ENCODE measurements at places on chromosomes 2 and 18.

DNA sequence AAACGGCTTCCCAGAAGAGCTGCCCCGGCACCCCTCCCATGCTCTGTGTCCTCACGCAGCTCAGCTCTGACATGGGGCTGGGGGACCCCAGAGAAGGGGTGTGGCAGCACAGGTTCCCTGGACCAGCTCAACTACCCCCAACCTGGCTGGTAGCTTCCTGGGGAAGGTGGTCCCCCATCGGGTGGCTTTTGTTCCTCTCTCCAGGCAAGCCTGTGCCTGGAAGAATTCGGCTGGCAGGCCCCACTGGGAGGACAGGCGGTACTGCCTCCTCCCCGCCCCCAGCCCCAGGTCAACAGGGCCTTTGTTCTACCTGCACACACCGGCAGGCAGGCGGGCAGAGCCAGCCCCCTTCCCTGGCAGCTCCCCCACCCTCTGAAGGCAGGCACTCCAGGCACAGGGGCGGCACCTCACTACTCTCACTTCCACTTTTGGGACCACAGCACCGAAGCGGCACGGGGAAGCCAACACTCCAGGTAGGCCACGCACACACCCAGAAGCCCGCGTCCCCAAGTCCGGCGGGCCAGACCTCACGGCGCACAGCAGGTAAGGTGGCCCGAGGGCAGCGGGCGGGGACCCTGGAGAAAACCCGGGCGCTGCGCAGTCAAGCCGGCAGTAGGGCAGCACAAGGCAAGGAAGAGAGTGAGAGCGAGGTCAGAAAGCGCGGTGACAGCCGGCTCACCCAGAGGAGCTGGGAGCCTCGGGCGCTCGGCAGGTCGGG is 1.3 kb downstream of the HS6ST1 start:
- DNase-seq, result no peak

DNA sequence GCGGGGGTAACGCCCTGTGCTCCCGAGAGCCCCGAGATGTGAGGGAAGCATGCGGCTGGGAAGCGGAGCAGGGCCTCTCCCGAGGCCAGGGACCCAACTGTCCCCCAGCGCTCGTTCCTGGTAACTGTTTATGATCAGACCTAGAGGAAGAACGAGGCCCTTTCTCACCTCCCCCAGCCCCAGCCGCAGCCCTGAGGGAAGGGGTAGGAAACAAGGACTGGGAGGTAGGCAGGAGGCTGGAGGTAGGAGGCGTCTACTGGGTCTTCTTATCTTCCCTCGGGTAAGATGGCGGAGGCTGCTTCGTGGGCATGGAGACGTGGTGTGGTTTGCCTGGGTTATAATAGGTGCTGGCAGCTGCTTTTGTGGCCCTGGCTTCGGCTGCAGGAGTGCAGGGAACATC is 335.8 kb downstream of the ZNF521 start:
- DNase-seq, result no peak

- DNase-seq, result no peak
Measured at GRCh38 chr18:7325126-7325430, 94.2 kb downstream of the LRRC30 start.

DNA sequence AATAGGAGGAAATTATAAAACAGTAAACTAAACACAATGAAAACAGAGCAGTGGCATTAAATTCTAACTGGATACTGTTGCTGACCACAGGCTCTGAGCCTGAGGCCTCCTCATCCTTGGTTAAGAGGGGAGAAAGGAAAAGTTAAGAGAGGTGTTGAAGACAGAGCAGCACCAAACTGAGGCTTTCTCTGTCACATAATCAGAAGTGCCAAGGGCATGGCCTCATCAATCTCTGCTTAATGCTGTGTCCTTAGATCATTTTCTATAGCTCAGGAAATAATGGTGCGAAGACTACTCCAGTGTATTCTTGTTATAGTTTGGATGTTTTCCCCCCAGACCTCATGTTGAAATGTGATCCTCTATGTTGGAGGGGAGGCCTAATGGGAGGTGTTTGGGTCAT is 160.9 kb upstream of the SLC1A4 start:
- no peak for DNase-seq

GRCh38 chr2:238947920-238948710 is 100.2 kb downstream of the TWIST2 start:
- DNase-seq, result peak; percentile 79

DNA sequence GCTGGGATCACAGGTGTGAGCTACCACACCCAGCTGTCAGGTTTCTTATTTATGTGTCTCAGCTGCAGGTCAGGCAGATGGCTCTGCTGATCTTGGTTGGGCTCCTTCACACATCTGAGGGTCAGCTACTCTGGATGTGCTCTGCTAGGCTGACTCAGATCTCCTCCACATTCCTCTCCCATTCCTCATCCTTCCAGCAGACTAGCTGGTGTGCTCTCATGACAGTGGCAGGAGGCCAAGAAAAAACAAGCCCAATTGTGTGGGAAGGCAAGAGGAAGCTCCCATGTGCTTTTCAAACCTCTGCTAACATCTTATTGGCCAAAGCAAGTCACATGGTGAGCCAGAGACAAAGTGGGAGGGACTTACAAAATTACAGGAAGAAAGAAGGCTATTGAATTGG is 11.7 kb upstream of the MSH6 start:
- peak; percentile 64 for DNase-seq

- DNase-seq, result no peak
Measured at GRCh38 chr2:123853161-123853560, 171.9 kb upstream of the CNTNAP5 start.

DNA sequence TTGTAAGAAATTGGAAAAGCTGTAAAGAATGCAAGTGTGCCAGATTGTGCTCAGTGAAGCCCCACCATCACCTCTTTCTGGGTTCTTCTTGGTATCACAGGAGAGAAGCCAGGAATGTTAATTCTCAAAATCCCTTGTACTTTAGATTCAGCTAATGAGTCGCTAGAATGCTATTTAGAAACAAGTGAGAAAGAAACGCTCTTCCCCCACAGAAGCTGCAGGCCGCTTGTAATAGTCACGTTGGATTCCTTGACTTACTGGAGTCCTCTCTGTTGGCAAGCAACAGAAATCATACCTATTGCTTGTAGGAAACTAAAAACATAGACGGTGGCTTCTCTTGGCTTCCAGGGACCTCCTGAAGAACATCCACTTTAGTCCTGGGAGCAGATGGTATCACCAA is 375.6 kb upstream of the LRATD1 start:
- DNase-seq, result no peak

- no peak for DNase-seq
Measured at GRCh38 chr2:1492711-1493430, 79.6 kb downstream of the TPO start.

DNA sequence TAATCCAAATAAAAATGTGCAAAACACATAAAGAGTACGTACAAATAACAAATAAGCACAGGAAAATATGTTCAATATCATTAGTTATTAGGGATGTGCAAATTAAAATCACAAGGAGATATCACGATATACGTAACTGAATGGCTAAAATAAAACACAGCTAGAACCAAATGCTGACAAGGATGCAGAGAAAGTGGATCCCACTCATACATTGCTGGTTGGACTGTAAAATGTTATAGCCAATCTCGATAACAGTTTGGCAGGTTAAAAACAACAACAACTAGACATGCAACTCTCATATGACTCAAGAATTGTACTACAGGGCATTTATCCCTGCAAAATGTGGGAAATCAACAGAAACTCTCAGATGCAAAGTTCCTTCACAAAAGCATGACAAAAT is 553.9 kb downstream of the ADCYAP1 start:
- no peak for DNase-seq

- no peak for DNase-seq
Measured at GRCh38 chr2:48715042-48715899, 40.3 kb downstream of the LHCGR start.

DNA sequence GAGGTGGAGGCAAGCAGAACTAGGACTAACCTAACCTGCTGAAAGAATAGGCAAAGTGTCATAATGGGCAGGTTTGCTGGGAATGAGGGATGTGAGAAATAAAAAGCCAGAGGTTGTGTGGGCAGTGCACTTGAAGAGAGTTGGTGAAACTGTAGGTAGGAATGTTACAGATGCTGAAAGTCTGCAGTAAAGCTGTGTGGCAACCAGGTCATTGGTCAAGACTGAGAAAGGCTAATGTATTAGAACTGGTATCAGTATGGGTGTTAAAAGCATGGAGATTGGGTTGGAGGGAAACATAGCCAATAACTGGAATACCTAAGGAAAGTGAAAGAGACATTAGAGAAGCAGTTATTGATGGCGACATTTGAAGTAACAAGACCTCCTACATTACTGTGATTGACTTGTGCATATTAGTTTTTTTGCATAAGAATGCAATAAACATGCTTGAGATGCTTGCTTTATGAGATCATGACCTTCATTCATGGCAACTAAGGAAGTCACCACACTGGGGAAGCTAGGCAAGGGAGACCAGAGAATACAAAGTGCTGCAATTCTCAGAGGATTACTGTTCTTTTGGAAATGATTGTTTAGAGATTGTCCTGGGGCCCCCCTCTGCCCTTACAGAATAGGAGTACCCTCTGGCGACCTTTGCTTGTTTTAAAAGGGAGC is 11.8 kb downstream of the GULP1 start:
- DNase-seq, result peak; percentile 53

GRCh38 chr2:200812122-200813022 is 662 bp downstream of the BZW1 start:
- DNase-seq, result no peak

GRCh38 chr18:34467058-34467457 is 242.3 kb upstream of the NOL4 start:
- DNase-seq, result no peak

DNA sequence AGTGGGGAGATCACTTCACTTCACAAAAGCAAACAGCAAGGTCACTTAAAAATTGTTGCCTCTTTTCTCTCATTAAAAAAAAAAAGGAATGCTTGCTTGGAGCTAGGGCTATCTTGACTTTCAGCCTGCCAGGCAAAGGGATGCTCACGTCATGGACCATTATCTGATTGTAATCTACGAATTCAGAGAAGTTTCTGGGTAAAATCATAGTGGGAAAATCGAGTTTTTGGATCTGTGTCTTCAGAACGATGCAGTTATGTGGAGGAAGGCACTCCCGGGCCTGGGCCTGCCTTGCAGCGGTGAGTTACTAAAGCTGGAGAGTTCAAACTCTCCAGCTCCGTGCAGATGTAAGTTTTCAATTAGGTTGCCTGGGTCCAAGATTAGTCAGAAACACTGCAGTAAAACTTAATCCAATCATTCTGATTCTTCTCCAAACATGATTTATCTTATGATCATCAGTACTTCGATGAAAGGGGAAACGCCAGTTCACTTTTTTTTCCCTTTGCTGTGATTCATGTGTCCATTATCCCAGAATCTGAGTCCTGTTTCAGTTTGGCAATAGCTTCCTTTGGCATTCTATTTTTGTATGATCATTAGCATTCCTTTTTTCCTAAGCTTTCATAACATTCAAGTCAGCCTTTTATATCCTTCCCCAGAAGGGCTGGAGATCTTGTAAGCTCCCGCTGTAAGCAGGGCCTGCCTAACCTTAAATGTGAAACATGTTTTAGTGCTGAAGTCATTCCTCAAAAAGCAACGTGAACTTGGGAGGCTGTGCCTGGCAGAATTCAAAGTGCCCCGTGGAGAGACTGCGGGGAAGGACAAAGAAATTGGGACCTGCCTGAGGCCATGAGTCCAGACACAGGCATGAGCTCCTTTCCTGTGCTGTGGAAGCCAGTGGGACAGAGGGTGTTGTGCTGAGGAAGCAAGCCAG is 119.3 kb upstream of the TWIST2 start:
- peak; percentile 100 for DNase-seq

DNA sequence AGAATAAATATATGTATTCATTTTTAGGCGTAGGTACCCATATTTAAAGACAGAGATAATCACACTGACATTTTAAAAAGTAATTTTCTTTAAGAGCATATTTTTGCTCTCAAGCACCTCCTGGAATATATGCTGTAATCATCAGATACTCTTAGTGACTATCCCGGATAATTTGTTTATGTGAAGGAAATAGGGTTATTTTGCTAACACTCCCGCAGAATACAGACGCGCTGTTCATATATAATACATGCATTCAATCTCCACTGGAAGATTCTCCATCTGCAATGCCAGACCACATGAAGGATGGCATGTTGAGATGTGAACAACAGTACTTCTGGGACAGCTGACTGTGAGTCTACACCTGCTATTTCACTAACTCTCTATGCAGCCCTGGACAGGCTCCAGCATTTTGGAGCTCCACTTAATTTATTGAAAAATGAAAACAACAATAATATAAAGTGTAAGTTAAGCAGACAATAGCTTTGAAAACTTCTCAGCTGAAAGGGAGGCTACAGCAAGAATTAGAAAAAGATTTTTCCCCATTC is 430.6 kb downstream of the TMX3 start:
- DNase-seq, result no peak

DNA sequence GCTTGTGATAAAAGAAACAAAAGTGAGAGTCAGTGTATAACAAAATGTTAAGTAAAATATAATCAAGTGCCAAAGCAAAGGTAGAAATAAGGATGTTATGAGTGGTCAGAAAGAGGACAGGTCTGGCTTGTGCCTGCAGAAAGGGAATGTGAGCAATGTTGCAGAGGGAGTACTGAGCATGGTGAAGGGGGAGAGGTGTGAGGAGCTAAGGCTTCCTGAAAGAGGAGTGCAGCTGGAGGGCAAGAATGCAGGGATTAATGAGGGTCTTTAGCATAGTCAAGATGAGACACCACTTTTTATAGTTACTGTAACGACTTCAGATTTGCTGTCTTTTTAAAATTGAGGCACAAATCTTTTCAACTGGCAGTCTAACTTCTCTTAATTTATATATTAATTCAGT is 22.0 kb upstream of the FIGN start:
- no peak for DNase-seq

- DNase-seq, result no peak
Measured at GRCh38 chr2:180609626-180610340, 370.6 kb upstream of the UBE2E3 start.

DNA sequence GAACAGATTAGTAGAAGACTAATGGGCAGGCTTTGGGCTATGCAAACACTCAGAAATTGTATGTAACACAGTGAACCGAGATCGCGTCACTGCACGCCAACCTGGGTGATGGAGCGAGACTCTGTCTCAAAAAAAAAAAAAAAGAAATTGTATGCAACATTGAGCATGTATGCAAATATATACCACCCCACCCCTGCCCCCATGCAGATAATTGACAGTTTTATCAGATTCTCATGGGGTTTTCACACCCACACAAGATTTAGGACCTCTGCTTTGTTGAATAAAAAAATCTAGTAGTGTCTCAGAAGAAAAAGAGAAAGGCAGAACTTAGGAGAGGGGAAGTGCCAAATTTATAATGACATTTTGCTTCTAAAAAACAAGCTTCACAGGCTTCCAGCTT is 131.6 kb upstream of the FN1 start:
- no peak for DNase-seq

DNA sequence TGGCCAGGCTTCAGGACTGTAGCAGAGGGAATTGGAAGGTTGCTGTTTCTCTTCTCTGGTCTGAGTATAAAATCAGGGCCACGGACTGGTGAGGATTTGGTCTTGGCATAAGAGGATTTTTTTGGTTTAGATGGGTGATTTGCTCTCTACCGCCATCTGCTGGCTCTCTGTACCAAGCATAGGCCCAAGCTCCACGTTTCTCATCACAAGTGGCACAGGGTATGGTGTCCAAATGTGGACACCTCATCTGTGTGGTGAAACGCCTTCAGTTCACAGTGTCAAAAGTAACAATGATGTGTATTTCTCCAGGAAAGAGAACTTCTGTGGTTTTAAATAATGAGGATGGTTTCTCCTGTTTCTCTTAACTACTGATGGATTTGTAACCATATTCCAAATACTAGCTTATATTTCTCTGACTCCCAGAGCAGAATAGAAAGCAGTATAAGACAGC is 115.1 kb downstream of the EML6 start:
- peak; percentile 32 for DNase-seq

Measured in GM04503 (cell line).